Esophagus mucosa (tissue), 1 donor: ENCODE measurements at places on chromosomes 4 and X. TPM values are rescaled to one million over a fixed set of nuclear protein-coding genes. Genes with fewer than 3 reads are reported as not detected.

- ATAC-seq: no peak
Observed at GRCh38 chr4:48642421-48643374, 137.4 kb downstream of the FRYL start.

PCYT1B gene
- 0.64 TPM for total RNA-seq

DNA sequence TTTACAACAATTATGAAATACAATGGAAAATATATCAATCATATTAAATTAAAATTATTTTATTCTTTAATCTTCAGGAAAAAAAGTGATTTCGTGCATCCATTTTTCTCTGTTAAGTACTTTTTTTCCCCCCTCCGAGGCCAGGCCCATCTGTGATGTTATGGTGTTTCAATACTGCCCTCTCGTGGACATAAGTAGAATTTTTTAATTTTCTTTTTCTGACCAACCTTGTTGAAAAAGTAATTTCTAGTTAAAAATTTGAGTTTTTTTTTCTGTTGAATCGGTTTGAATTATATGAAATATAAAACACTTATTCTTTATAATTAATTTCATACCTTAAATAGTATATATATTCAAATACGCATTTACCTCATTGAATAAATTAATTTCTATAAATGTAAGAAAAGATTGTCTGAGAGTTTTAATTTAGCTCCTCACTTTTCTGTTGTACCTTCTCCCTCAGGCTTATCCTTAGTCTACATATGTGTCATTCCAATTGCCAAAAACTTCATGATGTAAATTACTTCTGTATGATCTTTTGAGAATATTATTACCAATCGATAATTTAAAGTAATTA lies 175.8 kb upstream of the TECRL start:
- ATAC-seq: no peak

WDR17 gene
- total RNA-seq: 0.48 TPM

DNA sequence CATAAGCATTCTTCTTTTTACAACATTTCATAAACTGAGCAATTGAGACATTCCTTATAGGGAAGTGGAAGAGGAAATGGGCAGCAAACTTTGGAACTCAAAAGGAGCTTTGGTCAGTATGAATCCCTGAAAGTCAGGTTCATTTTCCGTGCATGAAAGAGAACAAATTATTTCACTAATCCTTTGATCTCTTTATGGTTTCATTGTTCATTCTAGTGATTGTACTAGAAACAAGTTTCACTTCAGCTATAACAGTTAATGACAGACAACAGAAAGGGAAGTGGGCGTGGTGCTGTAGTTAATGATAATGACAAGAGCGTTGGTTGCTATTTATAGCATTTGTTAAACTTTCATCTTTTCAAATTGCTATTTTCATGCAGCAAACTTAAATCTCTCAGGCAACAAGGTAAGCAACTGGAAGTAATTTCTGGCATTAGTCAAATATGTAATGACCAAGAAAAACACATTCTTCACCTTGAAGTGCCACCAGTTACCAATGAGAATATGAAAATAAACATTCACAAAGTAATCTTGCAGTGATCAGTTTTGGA lies 98.4 kb downstream of the AREG start:
- ATAC-seq: peak; percentile 52

DNA sequence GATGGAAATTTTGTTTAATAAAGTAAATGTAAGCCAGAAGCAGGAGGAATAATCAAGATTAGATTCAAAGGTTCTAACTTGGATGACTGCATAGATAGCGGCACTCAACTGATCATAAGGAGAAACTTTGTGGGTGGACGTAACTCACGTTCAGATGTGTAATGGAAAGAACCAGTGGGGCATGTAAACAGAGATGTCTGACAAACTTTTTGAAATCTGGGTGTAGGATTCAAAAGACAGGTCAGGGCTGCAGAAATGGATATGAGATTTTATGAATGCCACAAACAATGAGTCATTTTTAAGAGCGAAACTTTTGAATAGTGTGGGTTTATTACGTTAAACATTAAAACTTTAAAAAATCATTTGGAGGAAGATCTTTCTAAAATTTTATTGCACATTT lies 375.6 kb downstream of the GBA3 start:
- ATAC-seq: no peak

GRCh38 chr4:123444290-123444731 lies 47.7 kb downstream of the SPRY1 start:
- ATAC-seq: peak; percentile 49

GAGE12D gene
- not detected for total RNA-seq

PRKX gene
- total RNA-seq: 46.0 TPM
